Activated T-helper 9 cell treated with anti-CD3 and anti-CD28 coated beads, Interleukin-2, amount 50 U/mL, for 16 hours (primary cell): ENCODE measurements at places on chromosomes 5 and 9.

DNA sequence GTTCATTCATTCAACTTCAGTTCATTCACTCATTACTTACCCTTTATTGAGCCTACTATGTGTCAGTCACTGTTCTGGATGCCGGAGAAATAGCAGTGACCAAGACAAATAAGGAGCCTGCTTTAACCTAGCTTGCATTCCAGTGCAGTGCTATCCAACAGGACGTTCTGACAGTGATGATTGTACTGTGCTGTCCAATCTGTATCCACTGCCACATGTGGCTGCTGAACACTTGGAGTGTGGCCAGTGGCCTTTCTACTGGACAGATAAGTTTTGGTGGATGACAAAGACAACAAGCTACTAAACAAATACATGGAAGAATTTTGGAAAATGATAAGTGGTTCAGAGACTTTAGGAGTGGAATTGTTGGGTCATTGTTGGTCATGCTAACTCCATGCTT, 33.6 kb downstream of the SUB1 start:
- no peak for DNase-seq

DNA sequence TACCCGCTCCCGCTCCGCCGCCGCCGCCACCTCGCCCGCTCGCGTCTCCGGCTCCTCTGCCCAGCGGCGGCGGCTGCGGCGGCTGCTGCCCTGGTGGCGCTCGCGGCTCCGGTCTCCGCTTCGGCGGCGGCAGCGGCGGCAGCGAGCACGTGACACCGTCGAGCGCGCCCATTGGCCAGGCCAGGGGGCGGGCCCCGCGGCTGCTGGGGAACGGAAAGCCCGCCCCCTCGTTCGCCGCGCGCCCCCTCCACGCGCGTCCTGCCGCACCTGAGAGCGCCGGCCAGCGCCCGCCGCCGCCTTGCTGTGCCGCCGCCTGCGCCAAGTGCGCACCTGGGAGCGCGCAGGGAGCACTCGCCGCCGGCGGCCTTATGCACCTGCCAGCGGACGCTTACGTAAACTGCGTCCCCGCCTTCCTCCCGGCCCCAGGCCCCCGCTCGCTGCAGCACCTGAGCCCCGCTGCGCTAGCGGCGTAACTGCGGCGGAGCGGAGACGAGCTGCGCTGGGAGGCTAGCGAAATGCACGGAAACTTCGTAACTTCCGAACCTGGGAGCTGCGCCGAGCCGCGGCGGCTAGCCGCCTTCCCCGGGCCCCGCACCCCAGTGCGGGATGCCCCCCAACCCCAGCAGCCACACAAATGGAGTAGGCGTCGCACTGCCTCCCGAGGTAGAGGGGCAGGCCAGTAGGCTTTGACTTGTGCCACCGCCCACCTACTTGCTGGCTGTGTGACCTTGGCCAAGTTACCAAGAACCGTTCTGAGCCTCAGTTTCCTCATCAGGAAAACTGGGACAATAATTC, at the start of gene STRBP:
TSS of gene STRBP (minus strand) at position 122 of the 795 bp plus-strand sequence. CDS start 84,452 bp downstream, outside the sequence.
- DNase-seq: peak; percentile 92

GRCh38 chr9:81058782-81059181, 630.6 kb downstream of the TLE1 start:
- DNase-seq: no peak

GRCh38 chr5:99061299-99061698, 132.5 kb upstream of the CHD1 start:
- no peak for DNase-seq

DNA sequence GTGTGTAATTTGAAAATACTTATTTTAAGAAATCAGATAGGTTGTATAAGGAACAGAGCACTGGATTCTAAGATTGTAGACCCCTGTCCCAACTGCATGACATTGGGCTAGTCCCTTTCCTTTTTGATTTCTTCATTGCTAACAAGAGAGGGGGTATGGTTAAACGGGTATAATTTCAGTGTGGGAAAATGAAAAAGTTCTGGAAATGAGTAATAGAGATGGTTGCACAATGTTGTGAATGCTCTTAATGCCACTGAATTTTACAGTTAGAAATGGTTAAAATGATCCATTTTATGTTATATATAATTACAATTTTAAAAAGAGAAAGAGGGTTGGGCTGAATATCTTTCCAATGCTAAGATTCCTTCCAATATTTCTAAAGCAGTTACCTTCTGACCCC, 103.3 kb upstream of the LHFPL2 start:
- DNase-seq: no peak

DNA sequence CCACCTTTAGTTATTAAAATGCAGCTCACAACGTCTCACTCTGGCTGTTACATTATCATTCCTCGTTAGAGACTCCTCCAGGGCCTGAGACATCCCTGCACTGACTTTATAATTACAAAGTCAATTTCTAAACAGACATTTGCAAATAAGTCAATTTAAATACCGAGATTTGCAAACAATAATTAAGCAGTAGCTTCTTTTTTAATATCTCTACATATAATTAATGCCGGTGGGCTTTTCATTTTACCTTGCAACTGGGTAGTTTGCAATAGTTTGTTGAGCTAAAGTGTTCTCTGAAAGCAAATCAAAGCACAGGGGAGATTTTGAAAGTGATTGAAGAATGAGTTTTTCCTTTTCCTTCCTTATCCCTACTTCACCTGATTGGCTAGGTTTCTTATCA, 154.4 kb downstream of the TLR4 start:
- DNase-seq: no peak

GRCh38 chr9:30015073-30015472, 2369.4 kb upstream of the ACO1 start:
- no peak for DNase-seq

GRCh38 chr5:87114631-87115030, 153.1 kb upstream of the RASA1 start:
- no peak for DNase-seq

- no peak for DNase-seq
Measured at GRCh38 chr9:86955561-86955960, 8.3 kb upstream of the GAS1 start.

GRCh38 chr5:82792096-82792495, 285.1 kb downstream of the TMEM167A start:
- DNase-seq: no peak

DNA sequence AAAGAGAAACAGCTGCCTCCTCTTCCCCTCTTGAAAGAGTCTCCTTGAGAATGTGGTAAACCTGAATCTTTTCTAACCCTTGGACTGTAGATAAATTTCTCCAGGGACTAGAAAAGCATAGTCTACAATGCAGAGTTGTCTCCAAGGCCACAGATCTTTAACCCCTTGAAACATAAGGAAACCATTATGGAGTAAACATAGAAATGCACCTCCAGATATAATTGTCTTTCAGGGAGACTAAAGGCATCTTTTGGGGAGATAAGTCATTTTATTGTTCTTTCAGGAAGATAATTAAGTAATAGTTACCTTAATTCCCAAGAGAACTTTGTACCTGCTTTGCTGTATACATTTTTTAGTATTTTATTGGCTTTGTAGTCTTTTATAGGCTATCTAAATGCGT, 373.6 kb upstream of the GRIA1 start:
- no peak for DNase-seq

DNA sequence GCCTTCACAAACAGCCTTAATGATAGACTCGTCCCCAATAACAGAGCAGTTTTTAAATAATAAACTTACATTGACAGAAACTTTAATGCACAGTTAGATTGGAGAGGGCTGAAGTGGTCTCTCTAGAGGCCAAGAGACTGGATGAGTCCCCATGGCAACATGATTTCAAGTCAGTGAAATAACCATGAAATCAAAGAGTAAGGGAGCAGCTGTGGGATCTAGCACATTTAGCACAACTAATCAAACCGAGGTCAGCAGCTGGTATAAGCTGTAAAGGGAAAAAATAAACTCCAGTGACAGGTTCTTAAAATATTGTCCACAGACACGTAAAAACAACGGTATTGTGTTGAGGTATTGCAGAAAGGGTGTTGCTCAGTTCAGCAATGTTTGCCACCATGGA, 916.6 kb downstream of the DNAH5 start:
- DNase-seq: no peak

DNA sequence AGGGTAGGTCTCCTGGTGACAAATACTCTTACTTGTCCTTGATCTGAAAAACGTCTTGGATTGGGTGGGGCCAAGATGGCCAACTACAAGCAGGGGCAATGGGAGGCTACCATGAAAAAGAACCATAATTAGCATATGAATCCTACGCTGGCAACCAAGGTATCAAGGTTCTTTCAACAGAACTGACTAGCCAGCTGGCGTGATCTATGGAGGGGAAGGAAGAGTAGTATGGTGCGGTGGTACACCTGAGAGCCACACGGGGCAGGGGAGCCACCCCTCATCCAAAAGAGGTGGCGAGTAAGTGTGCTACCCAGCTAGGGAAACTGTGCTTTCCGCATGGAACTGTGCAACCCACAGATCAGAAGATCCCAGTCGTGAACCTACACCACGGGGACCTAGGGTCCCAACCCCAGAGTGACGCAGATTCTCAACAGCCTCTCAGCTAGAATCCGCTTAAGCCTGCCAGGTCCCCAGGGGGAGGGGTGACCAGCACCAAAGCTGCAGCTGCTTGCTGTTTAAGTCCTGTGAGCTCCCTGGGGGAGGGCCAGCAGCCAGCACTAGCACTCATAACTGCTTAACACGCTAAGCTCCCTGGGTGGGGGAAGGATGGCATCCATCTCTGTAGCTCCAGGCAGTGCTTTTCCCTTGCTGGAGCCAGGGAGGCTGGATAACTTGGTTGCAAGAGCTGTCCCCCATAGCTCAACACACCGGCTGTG, 334.8 kb downstream of the FBXL17 start:
- no peak for DNase-seq

DNA sequence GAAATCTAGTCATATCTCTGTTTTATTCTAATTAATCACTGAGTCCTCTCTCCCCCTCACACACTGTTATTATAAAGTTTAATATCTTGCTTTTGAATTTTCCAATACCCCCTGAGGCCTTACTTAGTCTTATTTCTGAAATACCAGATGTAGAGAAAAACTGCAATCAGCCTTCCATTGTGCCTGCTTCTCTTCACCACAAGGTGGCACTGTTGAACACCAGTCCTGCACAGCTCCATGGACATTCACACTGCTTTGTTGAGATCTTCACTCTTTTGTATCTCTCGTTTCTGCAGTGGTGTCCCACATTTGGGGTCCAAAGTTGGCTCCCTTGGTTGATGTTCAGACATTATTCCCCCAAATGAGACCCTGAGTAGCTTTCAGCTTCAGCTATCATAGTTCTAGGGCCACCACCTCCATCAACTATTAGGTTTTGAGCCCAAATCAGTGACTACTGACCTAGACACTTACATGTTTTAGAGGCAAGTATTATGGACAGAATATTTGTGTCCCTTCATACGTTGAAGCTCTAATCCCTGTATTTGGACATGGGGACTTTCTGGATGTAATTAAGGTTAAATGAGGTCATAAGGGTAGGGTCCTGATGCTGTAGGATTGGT, 24.3 kb downstream of the BOD1 start:
- no peak for DNase-seq

DNA sequence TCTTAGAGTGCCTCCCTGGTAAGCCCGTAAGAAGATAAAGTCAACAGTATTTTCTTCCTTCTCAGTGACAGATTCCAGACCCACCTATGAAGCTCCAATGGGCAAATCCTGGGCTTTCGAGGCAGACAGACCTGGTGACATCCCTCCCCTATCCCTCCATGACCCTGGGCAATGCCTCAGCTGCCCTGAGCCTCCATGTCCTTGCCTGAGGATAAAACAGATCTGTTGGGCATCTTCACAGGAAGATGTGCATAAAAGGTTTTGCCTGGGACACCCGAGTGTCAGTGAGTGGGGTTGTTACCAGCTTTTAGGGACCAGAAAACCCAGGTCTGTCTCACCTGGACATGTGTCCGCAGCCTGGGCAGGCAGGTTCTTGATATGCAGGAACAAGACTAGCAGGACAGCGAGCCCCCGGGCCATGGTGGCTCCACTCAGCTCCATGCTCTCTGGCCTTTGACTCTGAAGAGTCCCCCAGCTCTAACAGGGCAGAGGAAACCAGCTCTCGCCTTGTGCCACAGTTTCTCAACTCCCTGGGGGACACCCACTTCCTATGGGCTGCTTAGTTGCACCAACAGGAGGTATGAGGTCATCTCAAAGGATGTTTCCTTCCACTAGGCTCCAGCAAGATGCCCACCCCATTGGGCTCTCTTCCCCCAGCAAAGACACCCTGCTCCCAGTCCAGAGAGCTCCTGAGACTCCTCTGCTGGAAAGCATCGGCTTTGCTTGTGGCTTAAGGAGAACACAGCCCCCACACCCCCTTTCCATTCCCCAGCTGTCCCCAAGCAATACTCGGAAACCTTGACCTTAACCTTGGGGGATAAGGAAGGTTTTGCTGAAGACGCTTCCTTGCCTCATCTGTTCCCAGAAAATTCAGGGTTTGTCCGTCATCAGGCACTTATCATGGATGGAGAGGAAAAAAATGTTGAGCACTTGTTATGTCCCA, at the start of gene FCN1:
TSS of gene FCN1 (minus strand) at position 482 of the 943 bp plus-strand sequence. CDS start at position 441, 41 bp downstream.
- DNase-seq: no peak

GRCh38 chr5:136235321-136235720, 42.4 kb upstream of the SMIM32 start:
- DNase-seq: no peak

- no peak for DNase-seq
Measured at GRCh38 chr5:93130624-93131490, 450.2 kb downstream of the NR2F1-AS1 start.

- DNase-seq: no peak
Measured at GRCh38 chr5:2353871-2354440, 397.5 kb downstream of the IRX2 start.

GRCh38 chr5:164214698-164215097, 709.3 kb downstream of the MAT2B start:
- no peak for DNase-seq

DNA sequence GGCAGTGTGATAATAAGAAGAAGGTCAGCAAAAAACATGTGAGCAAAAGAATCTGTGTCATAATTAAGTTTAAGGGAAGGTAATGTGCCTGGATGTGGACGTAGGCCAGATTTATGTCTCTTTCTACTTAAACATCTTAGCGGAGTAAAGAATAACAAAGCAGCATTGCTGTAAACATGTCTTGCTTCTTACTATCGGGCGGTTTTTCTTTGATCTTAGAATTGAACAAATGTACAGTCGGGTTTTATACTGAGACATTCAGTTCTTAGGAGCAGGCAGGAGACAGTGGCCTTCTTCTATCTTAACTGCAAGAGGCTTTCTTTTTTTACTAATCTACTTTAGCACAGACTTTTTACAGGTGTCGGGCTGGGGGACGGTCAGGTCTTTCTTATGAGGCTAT, 40.4 kb upstream of the FLT4 start:
- DNase-seq: no peak

DNA sequence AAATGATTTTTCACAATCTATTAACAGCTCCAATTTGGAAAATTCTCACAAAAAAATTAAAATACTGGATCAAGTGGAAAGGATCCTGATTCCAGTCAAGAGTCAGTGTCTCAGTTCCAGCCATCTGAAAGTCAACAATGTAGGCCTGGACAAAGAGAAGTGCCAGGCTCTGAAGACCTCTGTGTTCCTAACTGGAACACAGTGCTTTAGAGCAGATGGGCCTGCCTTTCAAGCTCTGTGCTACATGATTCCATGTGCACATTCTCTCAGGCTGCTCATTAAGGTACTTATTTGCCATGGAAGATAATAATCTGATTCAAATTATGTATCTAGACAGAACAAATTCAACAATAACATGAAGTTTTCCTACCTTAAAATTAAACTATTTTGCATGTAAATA, 30.2 kb upstream of the ALDH1A1 start:
- DNase-seq: no peak
